Germinal center (tissue), 1 donor: ENCODE measurements at places on chromosomes 4 and X.

- no peak for DNase-seq
These were observed 57.5 kb downstream of the PARM1 start for GRCh38 chr4:74990276-74990875.

DNA sequence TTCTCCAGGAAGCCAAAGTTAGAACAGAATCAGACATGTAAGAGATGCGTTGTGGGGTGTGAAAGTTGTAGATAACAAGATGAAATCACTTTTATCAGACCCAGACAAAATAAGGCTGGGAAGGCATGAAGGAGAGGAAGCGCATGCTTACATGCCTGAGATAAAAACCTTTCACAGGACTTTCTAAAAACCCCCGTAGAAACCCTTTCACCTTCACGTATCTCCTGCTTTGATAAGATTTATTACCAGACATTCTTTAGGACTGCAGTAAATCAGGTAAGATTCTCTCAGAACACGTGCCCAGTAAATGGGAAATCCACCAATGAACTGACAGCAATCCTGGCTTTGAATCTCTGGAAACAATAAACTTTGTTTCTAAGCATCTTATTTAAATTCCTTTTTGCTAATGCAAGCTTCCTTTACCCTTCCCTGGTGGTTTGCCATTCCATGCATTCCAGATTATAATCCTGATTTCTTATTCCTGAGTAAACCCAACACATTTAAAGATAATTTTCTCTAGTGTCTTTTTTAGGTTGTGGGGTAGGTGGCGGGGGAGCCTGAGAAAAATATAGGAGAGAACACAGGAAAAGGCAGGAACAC lies 254.6 kb upstream of the LDB2 start:
- no peak for DNase-seq

GRCh38 chrX:48165241-48165640 lies 31.4 kb downstream of the SSX5 start:
- DNase-seq = no peak

- DNase-seq = no peak
These were observed 10.9 kb downstream of the FAM241A start for GRCh38 chr4:112156112-112156511.

DNA sequence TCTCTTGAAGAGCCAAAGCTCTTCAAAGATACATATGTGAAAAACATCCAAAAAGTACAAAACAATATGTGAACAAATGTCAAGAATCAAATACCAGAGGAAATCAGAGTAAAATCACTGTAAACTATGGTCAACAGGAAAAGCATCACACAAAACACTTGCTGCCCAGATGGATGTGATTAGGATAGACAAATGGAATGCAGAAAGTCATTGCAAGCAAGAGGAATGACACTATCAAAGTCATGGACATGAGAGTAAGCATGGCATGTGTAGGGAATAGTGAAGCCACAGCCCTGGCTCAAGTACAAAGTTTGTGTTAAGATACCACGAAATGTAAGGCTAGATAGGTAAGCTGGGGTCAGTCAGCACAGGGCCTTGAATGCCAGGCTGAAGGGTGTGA lies 37.7 kb downstream of the CLDN2 start:
- DNase-seq = no peak

GRCh38 chrX:153948847-153949805 lies 4.7 kb upstream of the RENBP start:
- DNase-seq = no peak

DNA sequence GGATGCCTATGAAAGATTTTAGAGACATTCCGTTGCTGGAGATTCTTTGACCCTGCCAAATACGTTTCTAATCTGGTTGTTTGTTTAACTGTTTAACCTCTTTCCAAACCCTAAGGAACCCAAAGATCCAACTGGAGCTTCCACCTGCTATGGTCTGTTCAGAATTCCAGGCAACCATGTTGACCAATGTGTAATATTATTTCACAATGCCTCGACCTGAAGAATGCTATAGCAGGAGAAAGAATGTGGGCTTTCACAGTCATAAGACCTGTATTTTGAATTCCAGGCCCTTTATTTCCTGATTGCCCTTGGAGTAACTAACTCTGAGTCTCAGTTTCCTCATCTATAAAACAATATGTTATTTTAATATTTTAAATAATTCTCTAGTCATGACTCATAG lies 90.8 kb downstream of the COL25A1 start:
- DNase-seq = no peak

- no peak for DNase-seq
These were observed 58.6 kb downstream of the ABLIM2 start for GRCh38 chr4:8099981-8100464.

DNA sequence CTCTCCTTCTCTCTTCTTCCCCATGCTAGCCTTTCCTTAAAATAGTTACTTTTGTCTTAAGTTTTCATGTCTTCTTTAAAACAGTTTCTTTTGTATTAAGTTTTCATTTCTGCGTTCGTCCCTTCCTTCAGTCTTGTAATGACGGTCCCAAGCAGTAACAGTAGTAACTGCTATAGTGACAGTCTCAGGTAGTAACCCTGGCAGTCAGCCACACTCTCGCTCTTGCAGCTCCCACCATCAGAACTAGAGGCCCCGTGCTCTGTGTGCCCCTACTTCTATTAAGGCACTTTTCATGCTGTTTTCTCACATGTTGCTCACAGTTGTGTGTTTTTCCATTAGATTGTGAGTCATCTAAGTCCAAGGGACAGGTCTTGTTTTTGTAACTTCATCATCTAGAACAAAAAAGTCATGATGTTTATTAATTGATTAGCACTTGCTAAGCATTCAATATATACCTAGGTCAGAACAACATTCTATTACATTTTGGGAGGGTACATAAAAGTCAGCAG lies 49.3 kb downstream of the C4orf33 start:
- DNase-seq = no peak

- DNase-seq = no peak
These were observed 197.8 kb downstream of the EDA start for GRCh38 chrX:69813677-69814076.

DNA sequence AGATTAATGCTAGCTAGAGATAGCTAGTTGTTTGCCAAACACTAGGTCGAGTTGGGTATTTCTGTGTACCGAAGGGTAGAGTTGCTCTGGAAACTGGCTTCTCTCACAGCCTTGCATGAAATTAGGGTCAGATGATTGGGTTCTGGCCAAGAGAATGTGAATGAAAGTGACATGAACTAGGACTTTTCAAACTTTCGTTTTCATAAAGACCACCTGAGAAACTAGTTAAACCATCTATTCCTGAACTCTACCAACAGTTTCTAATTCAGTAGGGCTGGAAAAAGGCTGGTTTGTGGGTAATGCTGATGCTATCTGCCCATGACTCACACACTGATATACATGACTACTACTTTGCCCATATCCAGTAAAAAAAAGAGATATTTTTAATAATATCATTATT lies 157.6 kb downstream of the GASK1B start:
- no peak for DNase-seq

GRCh38 chr4:83146841-83147240 lies 32.3 kb upstream of the PLAC8 start:
- no peak for DNase-seq

GRCh38 chrX:15269618-15270521 lies at the start of gene ASB9:
ASB9 (minus strand) TSS chrX:15270083; CDS start chrX:15269874, 209 bp downstream.
- no peak for DNase-seq

DNA sequence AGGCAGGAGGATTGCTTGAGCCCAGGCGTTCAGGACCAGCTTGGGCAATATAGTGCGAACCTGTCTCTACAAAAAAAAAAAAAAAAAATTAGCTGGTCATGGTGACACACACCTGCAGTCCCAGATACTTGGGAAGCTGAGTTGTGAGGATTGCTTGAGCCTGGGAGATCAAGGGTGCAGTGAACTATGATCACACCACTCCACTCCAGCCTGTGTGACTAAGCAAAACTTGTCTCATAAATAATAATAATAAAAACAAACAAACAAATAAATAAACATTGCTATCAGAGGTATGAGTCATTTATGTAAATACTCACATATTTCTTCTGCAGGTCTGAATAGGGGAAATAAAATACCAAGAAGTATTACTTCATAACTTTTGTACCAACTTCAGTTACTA lies 1372.7 kb upstream of the AGA start:
- DNase-seq = no peak

DNA sequence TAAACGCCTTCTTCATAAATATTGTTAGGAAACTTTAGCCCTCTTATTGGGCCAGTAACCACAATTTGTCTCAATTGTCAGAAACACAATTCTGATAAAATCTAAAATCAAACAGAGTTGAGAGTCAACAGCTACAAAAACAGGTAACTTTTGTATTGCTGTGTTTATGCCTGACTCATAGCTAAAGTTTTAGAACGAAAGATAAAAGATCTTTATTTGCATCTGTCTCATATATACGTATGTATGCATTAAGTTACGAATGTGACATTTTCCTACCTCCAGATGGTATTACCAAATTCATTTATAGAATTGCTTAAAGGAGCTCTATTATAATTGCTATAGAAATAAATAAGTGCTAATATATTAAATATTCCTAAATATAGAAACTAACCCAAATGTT lies 887.9 kb upstream of the NDST4 start:
- no peak for DNase-seq

DNA sequence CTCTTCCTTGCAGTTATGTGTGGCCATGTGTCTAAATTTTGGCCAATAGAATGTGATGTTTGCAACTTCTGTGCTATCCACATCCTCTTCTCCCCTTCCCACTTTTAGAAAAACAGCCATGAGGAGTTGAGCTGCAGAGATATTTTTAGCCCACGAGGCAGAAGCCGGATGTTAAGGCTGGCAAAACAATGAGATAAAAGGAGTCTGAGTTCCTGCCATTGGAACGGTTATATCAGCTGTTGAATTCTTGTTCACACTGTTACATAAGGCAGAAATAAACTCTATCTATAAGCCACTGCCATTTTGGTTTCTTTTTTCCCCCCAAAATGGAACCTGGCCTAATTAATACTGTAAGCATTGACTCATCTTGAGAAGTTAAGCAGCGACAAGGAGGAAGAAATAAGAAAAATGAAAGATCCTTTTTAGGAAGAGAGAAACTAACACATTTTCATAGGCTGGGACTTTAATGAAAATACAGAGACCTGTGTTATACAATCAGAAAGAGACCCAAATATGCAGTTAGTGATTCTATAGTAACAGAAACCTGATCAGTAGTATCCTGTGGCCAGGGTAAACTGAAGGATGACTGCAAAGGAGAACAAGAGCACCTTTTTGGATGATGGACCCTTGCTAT lies 200.5 kb downstream of the INPP4B start:
- no peak for DNase-seq

DNA sequence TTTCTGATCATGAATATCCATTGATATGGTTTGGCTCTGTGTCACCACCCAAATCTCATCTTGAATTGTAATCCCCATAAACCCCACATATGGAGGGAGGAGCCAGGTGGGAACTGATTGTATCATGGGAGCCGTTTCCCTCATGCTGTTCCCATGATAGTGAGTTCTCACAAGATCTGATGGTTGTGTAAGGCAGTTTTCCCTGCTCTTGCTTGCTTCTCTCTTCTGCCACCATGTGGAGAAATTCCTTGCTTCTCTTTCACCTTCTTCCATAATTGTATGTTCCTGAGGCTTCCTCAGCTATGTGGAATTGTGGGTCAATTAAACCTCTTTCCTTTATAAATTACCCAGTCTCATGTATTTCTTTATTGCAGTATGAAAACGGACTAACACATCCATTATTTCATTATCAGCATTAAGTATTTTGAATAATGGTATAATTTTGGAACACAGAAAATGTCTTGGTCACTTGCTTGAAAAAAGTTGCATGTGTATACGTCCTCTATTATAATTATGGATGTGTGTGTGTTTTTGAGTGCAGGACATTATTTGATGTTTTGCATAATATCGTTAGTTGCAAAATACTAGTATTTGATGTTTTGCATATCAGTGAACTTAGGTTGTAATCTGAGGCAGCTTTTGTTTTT lies 334.6 kb downstream of the PCDH10 start:
- no peak for DNase-seq

- no peak for DNase-seq
These were observed 678.3 kb upstream of the NR3C2 start for GRCh38 chr4:149120331-149121022.

GRCh38 chr4:149161247-149161646 lies 654.4 kb downstream of the IQCM start:
- DNase-seq = no peak

GRCh38 chrX:109952985-109953905 lies 49.7 kb upstream of the TMEM164 start:
- DNase-seq = no peak

- DNase-seq = no peak
These were observed 90.8 kb upstream of the SHISA3 start for GRCh38 chr4:42306221-42307109.

DNA sequence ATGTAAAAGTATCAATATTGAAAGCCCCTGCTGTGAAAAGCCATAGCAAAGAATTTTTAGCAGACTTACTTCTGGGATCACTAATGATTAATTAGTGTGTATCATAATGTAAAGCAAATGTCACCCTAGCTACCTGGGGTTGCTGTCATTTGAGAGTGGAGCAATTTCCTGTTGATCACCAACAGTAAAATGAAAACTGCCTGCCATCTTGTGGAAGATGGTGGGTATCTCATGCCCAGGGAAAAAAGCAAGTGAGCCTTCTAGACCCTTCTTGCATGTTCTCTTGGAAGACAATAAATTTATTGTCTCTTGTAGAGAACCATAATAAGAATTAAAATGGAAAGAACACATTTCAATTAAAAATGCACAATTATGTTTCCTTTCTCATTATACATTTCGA lies 360.2 kb downstream of the ZIC3 start:
- no peak for DNase-seq

DNA sequence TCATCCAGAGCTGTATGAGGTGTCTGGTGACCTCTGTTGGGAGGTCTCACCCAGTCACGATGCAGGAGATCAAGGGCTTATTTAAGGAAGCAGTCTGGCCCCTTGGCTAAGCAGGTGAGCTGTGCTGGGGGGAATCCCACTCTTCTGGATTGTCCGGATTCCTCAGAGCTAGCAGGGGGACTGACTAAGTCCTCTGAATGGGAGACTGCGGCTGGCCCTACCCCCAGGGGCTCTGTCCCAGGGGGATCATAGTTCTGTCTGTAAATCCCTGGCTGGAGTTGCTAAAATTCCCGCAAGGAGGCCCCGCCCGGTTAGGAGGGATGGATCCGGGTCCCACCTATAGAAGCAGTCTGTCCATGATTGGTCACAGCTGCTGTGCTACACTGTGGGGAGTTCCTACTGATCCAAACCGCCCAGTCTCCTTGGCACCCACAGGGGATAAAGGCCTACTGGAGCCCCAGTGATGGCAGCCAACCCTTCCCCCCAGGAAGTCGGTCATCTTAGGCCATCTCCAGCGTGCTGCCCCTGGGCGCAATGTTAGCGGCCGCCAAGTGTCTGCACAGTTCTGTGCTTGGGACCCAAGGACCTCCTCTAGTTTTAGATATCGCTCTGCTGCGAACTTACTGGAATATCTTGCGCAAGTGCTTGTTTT lies 118.2 kb upstream of the KLF8 start:
- no peak for DNase-seq
